ENCODE measurements at places on chromosomes 16 and 17.
A peak's percentile ranks its signal among the peaks of the same experiment; 100 is the strongest.

- DNase-seq: no peak
These were observed 27.9 kb upstream of the C16orf95 start for GRCh38 chr16:87344931-87345631.

GRCh38 chr16:5025171-5025632, 8.5 kb downstream of the NAGPA start:
- no peak for DNase-seq

DNA sequence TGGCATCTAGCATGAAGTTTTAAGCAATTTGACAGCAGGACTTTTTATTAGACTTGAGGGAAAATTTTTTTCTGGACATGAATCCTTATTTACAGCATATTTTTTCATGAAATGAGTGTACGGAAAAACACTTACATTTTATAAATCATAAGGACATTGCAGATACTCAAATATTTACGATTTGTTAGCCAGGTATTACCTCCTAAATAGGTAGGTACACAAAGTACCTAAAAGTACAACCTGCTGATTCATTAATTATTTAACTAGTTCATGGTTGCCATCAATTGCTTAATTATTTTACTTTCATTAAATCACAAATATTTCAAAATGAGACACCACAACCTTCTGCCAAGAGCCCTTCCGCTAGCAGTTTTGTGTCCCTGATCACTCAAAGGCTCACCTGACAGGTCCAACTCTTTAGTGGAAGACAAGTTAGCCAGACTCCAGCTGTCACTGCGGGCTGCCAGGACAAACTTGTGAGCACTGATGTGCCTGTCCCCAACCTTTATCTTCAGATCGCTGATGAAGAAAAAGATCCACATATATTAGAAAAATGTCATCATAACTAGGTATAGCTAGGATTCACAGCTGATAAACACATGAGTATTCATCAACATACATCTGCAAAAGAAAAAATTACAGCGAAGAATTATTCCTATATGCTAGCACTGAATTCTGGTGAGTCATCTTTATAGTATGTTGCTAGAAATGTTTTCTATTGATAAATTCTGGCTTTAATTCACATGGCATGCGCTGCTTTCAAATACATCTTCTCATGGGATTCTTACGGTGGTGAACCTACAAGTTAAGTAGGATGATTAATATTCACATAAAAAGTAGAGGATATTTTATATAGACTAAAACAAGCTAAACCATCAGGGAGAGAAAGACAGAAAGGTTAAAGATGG, 28.2 kb downstream of the ANKFY1 start:
- DNase-seq: no peak

DNA sequence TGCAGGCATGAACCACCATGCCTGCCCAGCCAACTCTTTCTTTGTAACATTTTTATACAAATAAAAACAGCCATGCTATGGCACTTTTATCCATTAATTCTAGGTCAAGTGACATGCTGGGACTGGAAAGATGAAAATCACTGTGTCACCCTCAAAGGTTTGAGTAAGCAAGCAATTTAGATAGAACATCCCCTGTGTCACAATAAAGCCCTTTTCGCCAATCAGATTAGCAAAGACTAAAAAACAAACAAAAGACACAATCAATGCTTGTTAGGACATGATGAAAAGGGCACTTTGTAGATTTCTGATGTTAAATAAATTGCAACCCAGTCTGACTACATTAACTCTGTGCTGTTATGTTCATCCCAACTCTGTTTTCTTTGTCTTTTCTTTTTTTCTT, 26.4 kb downstream of the CHP2 start:
- no peak for DNase-seq

- no peak for DNase-seq
These were observed 44.9 kb upstream of the DNAJA2 start for GRCh38 chr16:47018223-47018891.

GRCh38 chr17:55435408-55435807, 13.8 kb upstream of the MMD start:
- DNase-seq: no peak

DNA sequence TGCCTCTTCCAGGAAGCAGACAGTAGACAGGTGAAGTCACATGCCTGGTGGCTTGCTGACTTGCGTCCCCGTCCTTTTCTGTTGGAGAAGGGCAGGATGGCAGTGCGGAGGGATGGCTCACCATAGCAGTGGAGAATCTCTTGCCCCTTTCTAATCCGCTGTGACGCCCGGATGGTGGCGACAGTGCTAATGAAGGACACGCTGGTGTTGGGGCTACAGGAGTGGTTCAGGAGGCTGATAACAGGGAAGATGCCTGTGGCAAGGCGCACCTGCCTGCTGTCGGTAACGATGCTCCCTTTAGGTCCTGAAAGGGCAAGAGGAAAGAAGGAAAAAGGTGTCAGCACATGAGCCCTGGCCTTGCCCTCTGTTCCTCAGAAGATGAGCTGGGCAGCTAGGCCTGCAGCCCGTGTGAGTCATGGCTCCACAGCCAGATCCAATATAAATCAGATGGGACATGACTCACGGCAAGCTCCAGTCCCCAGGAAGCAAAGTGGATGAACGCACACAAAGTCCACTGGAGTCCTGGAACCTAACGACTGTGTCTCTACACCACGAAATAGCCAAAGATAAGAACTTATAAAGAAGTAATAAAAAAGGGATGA, 25.5 kb downstream of the SERPINF1 start:
- DNase-seq: no peak

GRCh38 chr17:52120465-52120864, 38.0 kb downstream of the CA10 start:
- DNase-seq: no peak

DNA sequence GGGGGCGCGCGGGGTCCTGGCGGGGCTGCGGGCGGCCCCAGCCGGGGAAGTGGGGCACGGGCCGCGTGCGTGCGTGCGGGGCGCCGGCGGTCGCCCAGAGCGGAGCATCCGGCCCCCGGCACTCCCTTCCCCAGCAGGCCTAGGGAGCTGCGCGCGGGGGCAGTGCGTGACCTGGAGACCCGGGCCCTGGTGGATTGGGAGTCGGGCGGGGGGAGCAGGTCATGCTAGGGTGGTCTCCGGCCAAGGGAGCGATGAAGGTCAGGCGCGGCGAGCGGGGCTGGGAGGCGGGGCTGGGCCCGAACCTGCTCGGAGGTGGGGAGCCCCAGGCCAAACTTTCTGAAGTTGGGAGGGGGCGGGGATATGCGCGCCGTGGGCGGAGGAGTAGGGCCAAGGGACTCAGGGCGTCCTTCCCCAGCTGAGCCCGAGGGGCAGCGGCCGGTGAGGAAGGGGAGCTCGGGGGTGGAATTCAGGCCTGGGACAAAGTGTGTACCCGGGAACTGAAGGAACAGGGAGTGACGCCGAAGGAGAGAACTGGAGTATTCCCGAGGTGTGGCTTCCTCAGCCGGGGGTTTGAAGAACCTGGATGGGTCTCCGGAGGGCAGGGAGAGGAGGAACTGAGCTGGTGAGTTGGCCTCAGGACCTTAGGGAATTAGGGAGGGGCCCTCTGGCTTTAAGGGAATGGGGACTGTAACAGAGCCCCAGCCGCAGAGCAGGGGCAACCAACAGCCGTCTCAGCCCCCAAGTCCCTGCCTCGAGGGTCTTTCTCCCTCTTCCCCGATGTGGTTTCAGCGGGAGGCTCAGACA, 589 bp downstream of the XYLT2 start:
- no peak for DNase-seq

DNA sequence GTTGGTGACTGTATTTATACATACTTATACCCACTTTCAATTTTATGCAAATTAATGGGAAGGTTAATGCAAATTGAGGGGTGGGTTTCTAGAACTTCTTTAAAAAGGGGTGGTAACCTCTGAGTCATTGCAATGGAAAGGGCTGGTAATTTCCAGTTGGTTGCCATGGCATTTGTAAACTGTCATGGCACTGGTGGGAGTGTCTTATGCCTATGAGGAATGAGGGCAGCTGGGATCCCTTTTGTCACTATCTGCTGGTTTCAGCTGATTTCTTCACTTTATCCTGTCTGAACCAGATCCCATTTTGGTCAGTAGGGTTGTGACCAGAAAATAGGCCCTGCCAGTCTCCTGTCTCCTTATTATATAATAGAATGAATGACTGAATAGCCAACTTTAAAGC, 1006.7 kb upstream of the GOT2 start:
- DNase-seq: no peak

- no peak for DNase-seq
These were observed 199.0 kb downstream of the MSI2 start for GRCh38 chr17:57455063-57455914.

GRCh38 chr16:84502581-84502980, 1.9 kb downstream of the MEAK7 start:
- DNase-seq: no peak

DNA sequence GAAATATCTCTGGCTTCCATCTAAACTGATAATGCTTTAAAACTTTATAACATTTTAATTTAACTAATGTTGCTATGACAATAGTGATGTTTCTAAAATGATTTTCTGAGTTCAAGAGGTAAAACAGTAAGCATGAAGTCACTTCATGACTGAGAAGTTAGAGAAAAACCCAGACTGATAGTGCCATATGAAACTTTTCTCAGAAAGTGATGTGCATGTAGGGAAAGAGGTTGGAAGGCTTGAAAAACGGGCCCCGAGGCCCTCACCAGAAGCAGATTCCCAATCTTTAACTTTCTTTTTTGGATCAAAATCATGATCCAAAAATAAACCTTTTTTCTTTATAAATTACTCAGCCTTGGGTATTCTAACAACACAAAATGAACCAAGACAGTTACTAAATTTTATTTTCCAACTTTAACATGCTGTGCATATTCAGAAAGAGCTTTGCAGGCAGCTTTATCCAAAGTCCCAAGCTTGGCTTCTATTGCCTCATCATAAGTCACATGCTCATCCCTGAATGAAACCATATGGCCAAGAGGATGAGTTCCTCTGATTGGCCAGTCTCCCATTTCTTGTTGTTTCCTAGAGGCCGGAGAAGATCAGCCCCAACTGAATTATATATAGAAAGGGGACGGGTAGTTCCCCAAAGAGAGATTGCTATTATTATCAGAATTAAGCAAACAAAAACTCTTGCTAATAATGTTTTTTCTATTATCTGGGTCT, 357.6 kb upstream of the SALL1 start:
- no peak for DNase-seq

GRCh38 chr17:67138392-67138791, 94.0 kb downstream of the CACNG1 start:
- no peak for DNase-seq

GRCh38 chr16:22007509-22008214, at the start of gene MOSMO:
Gene MOSMO, plus strand, starts transcription at chr16:22008111. Its CDS starts 191 bp downstream, at chr16:22008302.
- DNase-seq: peak; percentile 18

DNA sequence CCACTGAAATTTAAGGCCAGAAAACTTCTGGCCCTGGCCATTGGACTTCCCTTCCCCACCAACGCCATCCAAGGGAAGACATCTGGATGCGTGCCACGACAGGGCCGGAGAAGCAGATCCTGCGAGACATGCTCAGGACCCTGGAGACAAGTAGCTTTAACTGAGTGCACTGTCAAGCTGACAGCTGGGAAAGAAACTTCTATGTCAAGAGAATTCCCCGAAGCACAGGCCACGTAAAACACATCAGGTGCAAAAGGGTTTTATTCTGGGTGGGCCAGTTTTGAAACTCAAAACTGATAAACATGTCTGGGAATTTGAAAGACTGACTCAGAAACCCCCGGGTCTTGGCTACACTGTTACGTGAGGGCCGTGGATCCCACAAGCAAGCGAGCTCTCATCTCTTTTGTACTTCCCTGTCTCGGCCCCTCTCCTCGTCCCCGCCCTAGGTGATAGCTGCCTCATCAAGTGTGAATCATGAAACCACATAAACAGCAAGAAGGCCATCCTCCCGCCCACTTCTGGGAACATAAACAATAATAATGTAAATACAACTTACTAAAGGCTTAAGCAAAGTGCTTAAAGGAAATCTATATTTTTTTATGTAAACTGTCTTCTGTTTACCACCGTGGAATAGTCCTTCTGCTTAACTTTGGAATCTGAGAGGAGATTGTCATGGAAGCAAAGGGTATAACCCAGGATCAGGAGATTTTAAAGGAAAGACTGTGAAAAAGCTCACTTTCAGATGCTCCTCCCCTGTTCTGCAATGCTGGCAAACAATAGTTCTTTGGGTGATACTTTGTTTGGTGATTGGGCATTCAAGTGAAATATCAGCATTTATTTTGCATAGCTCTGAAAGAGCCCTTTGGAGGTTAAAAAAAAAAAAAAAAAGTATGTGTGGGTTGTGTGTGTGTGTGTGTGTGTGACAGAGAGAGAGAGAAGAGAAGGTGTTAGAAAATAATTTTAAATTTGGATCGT, 406.0 kb upstream of the MAF start:
- no peak for DNase-seq

- DNase-seq: no peak
These were observed 55.0 kb upstream of the ZNF469 start for GRCh38 chr16:88327561-88328312.

DNA sequence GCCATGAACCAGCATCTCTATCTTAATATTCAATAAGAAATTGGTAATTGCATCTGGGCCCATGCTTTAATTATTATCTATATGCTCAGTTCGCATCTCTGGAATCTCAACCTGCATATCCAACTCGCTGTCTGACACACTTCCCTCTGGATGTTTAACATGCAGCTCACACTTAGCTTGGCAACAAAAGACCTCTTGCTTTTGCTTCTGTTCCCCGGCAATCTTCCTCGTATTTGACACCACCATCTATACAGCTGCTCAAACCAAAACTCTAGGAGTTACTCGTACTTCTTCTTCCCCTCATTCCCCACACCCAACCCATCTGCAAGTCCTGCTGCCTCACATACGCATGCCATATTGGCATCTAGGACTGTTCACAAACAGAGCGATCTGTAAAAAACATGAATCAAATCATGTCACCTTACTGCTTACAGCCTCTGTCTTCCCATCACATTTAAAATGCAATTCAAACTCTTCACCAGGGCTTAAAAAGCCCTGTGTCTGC, 300.6 kb downstream of the CEP112 start:
- DNase-seq: no peak

GRCh38 chr17:2195729-2196128, 107.9 kb downstream of the SMG6 start:
- peak; percentile 22 for DNase-seq

DNA sequence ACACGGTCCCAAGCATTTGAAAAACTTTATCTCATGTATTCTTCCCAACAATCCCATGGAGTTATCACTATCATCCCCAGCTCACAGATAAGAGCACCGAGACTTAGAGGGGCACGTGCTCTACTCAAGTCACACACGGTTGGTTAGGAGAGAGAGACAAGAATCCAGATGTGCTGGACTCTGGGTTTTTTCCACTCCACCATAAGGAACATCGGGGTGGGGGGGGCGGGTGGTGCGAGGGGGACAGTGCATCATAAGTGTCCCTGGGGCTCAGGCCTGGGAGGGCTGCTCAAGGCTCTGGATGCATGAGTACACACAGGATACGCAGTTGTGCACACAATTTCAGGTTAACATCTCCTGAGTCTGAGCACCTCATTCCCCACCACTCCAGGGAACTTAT, 7.4 kb downstream of the CDC42EP4 start:
- DNase-seq: no peak

DNA sequence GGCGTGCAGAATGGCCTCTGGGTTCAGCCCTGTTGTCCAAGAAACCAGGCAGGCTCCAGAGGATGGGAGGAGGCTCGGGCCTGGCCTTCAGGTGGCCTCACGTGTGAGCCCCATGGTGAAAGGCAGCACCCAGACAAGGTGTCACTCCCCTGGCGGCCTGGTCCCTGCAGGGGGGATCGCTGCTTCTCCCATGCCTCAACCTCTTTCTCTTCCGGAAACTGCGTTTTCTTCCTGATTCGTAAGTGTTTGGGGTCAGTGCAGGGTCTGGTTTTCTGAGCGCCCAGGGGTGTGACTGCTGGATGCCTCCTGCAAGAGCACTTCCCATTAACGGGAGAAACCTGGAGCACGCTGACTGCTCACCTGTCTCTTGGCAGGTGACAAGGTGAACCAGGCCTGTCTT, 70.0 kb upstream of the CIBAR2 start:
- DNase-seq: no peak
